RWPE1 (cell line): ENCODE measurements at places on chromosomes 6 and 20.

GRCh38 chr6:68637071-68637470, 2.0 kb downstream of the ADGRB3 start:
- no peak for DNase-seq

DNA sequence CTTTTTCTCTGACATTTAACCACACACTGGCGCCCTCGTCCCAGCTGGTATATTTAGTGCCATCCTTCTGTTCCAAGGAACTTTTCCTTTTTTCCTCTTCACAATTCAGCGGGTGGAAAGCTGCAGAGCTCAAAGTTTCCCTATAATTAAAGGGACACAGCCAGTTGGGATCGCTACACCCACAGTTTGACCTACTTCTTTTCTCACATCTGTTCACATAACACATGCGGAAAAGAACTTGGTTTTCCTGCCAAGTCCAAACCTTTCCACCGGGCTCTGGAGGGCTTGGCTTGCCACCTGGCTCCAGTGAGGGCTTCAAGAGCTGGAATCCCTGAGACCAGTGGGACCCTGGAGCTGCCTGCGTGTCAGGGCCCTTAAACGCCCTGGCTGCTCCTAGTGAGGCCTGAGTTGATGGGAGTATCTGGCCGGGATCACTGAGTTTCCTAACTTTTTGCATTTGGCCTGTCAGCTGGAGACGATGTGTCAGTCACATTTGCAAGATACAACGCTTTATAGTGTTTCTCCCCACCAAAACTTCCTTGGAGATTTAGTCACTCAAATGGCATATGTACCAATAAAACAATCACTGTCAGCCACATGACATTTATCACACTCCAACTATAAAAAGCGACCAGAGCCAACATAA, 176.0 kb downstream of the SASH1 start:
- no peak for DNase-seq

- peak; percentile 64 for DNase-seq
These were observed 58.2 kb upstream of the QKI start for GRCh38 chr6:163356324-163356723.

- DNase-seq, result no peak
These were observed 29.3 kb upstream of the B4GALT5 start for GRCh38 chr20:49742948-49743347.

GRCh38 chr6:129709196-129709768, 695 bp downstream of the ARHGAP18 start:
- no peak for DNase-seq

DNA sequence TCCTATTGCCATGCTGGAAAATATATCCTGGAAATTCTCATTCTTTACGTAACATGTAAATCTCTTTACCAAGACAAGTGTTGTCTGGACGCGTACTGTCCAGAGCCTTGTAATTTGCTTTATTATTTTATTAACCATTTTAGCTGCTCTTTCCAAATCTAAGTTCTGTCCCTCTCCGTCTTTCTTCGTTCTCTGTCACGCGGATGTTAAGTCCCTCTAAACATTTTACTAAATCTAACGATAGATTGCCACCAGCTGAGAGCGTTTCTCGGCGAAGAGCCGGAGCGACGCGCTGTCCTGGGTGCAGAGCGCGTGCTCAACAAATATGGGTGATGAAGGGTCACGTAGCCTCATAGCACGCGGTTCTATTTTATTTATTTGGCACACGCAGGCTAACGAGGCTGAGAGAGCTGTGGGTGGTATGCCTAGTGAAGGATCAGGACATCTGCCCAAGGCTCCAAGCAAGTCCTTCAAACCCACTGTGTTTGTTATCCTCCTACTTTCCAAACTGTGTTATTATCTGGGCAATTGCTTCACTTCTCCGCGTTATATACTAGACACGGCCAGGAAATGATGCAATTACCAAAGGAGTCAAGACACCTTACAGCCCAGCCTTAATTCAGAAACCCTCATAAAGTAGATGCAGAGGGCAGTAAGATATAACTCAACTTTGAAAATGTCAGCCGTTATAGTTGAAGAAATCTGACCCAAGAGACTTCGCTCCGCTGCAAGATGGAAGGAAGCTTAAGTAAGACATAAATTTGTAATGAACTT, 10.0 kb upstream of the NCOA7 start:
- DNase-seq, result no peak

GRCh38 chr6:90464507-90464906, 122.4 kb downstream of the MAP3K7 start:
- DNase-seq, result no peak

GRCh38 chr6:41555326-41556300, 9.4 kb downstream of the FOXP4 start:
- no peak for DNase-seq

DNA sequence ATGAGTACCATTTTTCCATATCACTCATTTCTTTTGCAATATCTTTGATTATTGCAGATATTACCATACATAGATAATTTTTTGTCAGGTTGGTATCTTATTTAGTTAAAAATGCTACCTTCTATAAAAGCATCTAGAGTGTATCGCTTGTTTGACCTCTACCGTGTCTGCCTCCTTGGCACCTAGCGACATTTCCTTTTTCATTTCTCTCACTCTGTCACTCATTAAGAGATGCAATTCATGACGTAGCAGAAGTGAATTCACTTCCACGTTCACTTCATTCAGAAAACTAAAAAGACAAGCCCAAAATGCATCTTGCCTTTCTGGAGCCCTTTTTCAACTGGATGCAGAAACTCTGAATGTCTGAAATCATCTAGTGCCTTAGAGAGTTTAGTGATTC, 172.9 kb downstream of the MMS22L start:
- DNase-seq, result no peak

- DNase-seq, result no peak
These were observed 51.0 kb upstream of the PMEPA1 start for GRCh38 chr20:57760698-57761412.

DNA sequence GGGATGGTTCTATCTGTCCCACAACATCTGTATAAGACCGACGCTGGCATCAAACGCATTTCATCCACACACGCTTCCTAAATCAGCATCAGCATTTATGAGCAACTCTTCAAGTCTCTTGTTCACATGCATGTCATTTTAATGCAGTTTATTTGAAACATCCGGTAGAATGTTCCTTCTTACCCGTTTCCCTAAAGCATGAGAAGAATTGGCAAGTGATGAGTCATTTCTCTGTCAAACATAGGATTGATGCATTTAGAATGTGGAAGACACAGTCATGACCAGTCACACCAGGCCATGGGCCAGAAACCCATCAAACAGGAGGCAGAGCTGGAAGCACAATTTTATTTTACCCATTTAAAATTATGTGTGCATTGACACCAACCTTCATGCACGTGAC, 122.8 kb downstream of the UST start:
- peak; percentile 88 for DNase-seq

DNA sequence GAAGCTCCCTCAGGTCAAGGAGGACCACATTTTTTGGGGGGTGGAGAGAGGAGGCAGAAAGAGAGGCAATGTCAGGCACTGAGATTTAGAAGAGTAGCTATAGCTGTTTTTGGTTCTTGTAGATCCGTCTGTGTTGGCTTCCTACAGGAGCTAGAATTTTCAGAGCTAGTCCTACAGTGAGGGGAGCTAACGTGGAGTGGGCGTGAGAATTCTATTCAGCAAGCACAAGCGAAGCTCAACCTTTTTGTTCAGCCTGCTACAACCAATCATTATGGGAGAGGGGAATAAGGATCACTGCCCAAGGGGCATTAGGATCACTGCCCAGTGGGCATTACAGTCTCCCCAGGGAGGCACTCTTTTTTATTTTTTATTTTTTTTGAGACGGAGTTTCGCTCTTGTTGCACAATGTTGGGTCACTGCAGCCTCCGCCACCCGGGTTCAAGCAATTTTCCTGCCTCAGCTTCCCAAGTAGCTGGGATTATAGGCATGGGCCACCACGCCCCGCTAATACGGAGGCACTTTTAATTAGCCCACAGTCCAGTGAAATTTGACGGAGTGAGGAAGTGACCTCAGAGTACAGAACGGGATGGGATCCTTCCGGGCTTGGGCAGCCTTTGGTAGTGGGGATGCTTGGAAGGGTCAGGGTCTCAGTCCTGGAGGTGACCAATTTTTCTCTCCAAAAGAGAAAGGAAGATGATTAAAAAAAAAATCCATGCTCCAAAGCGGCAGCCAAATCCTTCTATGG, 1.1 kb upstream of the PANK2 start:
- DNase-seq, result no peak

DNA sequence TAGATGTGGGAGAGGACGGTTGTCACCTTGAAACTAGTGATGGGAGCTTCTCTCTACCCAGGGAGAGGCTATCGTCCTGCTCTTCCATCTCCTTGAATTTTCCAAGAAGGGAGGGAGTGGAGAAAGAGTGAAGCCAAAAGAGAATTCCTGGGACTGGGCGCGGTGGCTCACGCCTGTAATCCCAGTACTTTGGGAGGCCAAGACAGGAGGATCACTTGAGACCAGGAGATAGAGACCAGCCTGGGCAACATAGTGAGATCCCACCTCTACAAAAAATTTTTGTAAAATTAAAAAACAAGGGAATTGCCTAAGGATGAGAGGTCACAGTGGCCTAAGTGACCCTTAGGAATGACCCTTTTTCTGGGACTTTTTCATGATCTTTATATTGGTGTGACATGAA, 8.8 kb downstream of the MYH7B start:
- no peak for DNase-seq

- peak; percentile 17 for DNase-seq
These were observed 28.7 kb downstream of the SIRPD start for GRCh38 chr20:1528811-1529210.

DNA sequence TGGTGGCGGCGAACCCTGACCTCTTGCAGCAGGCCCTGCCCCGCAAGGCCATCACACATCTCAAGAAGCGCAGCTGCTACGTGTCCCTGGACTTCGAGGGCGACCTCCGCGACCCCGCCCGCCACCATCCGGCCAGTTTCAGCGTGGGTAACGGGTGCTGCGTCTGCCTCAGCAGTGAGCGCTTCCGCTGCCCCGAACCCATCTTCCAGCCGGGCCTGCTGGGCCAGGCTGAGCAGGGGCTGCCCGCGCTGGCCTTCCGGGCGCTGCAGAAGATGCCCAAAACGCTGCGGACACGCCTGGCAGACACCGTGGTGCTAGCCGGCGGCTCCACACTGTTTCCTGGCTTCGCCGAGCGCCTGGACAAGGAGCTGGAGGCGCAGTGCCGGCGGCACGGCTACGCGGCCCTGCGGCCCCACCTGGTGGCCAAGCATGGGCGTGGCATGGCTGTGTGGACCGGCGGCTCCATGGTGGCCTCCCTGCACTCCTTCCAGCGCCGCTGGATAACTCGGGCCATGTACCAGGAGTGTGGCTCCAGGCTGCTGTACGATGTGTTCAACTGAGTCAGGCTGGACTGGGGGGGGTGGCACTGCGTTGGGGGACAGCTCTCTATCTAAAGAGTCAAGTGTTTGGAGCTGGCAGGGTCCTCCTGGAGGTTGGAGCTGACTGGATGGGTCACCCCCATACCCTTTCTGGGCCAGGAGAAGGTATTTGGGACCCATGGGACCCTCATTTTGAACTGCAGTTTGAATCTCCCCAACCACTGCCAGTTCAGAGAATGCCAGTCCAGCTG, 1.1 kb downstream of the ACTL10 start:
- peak; percentile 97 for DNase-seq

GRCh38 chr6:122154912-122155575, 244.4 kb upstream of the HSF2 start:
- DNase-seq, result no peak

GRCh38 chr6:63714091-63714490, 78.5 kb downstream of the PHF3 start:
- no peak for DNase-seq

DNA sequence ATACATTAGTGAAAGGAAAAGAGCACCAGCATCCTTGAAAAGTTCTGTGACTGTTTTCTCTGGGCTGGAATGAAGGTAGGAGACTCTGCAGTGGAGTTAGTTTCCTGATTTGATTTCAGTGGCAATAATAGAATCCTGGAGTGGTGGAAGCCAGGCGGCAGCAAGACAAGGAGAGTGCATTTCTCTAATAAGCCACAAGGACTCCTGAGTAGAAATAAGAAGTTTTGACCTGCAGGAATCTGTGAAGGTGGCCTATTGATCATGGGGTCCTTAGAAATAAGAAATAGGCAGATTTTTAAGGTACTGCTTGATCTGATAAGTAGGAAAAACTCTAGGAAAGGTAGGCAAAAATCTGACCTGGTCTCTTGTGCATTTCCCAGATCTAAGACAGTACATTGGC, 68.4 kb upstream of the ELOVL5 start:
- no peak for DNase-seq

- no peak for DNase-seq
These were observed 114.5 kb upstream of the TMEM170B start for GRCh38 chr6:11423072-11423471.

GRCh38 chr6:159608961-159609651, 83.9 kb downstream of the SOD2 start:
- DNase-seq, result peak; percentile 48

GRCh38 chr20:20375862-20376261, 8.0 kb downstream of the INSM1 start:
- no peak for DNase-seq

DNA sequence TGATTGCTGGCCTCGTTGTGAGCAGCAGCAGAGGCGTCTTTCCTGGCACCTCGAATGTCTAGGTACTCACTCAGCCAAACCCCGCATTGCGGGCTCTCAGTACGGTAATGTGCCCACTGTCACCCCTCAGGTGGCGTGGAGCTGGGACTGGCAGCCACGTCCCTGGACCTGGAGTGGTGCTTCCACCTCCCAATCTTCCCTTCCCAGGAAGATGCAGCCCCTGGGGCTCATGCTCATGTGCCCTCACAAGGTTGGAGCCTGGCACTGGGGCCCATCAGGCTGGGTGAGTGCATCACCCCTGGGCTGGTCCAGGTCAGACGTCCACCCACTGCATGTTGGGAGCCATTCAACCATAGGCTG, 75.7 kb downstream of the TCP11 start:
- DNase-seq, result no peak

GRCh38 chr6:167659046-167659445, 167.7 kb upstream of the AFDN start:
- no peak for DNase-seq

DNA sequence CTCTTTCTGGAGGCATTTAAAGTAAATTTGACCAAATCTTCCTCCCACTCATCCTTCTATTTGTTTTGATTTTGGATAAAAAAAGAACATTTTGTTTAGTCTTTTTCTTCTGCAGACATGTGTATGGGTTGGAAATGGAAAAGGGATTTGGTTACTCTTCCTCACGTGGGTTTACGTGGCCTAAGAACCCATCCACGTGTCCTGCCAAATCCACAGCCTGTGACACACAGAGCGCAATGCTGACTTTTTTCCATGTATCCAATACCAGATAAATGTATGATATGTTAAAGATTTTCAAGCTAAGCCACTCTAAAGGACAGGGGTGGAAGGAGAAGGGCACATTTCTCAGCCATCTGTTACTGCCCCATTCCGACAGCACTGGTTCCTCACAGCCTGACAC, 176.5 kb downstream of the COL12A1 start:
- no peak for DNase-seq

GRCh38 chr20:15162079-15162647, 824.8 kb upstream of the FLRT3 start:
- DNase-seq, result no peak

- DNase-seq, result no peak
These were observed 38.6 kb downstream of the SYNJ2 start for GRCh38 chr6:158020272-158020711.

GRCh38 chr6:30626484-30627366, at the start of gene ATAT1:
Gene ATAT1 (plus strand): TSS chr6:30626874.
- DNase-seq, result peak; percentile 91

- no peak for DNase-seq
These were observed 203.3 kb downstream of the ARID1B start for GRCh38 chr6:156980515-156980914.

GRCh38 chr20:62624719-62625453, 17.4 kb upstream of the SLCO4A1 start:
- DNase-seq, result no peak
